ENCODE measurements at places on chromosomes 6 and 20. TPM values are rescaled to one million over a fixed set of nuclear protein-coding genes. Genes with fewer than 3 reads are reported as not detected.

Gene TREML2
- total RNA-seq = not detected

Gene TMEM217
- total RNA-seq = not detected

Gene IMPG1
- not detected for total RNA-seq

Gene YIPF3
- total RNA-seq = 110 TPM

Gene ELOVL5
- 95.6 TPM for total RNA-seq

Gene PI16
- total RNA-seq = not detected

Gene CDS2
- 9.5 TPM for total RNA-seq

Gene FAM83C
- not detected for total RNA-seq

Gene ETV7
- total RNA-seq = 0.30 TPM

Gene SRSF12
- total RNA-seq = 0.34 TPM

Gene TRERF1
- 7.0 TPM for total RNA-seq

Gene TRIM31
- total RNA-seq = not detected

Gene CST3
- total RNA-seq = 430 TPM

Gene CCN6
- not detected for total RNA-seq

Gene ADTRP
- total RNA-seq = 0.17 TPM

Gene TAPBP
- 65.1 TPM for total RNA-seq

Gene LHFPL5
- not detected for total RNA-seq

Gene SLC26A8
- not detected for total RNA-seq

Gene GUCA1A
- total RNA-seq = 1.8 TPM

Gene FAM217A
- not detected for total RNA-seq

Gene FAM162B
- 19.8 TPM for total RNA-seq

Gene HDGFL1
- total RNA-seq = not detected

Gene POU5F1
- total RNA-seq = not detected

Gene SDHAF4
- 13.1 TPM for total RNA-seq

Gene EDN3
- total RNA-seq = not detected

Gene ALDH5A1
- 0.17 TPM for total RNA-seq

Gene PRR18
- total RNA-seq = not detected

Gene KCNK17
- total RNA-seq = not detected

Gene PDYN
- total RNA-seq = not detected

Gene SLC12A5
- not detected for total RNA-seq

Gene CDH4
- 10.8 TPM for total RNA-seq

Gene TNNC2
- 0.84 TPM for total RNA-seq

Gene MAK
- 0.15 TPM for total RNA-seq

Gene PRND
- total RNA-seq = not detected

Gene NRN1
- not detected for total RNA-seq

Gene PAK5
- total RNA-seq = under 0.01 TPM

Gene FGD2
- total RNA-seq = not detected

Measured in bronchus fibroblast of lung (primary cell).